Activated naive CD8-positive, alpha-beta T cell treated with anti-CD3 and anti-CD28 coated beads, Interleukin-2, amount 10 ng/mL, durations not matched to agents 7 days and 5 days (primary cell): ENCODE measurements at places on chromosomes 3 and 15. TPM values are rescaled to one million over a fixed set of nuclear protein-coding genes. Genes with fewer than 3 reads are reported as not detected.

GRCh38 chr15:22228101-22228762 lies 147.9 kb downstream of the OR4M2 start:
- peak; percentile 22 for DNase-seq

GRCh38 chr15:40325700-40326099 lies 2.2 kb downstream of the INAFM2 start:
- no peak for DNase-seq

Gene LRRC3B
- not detected for total RNA-seq

DNA sequence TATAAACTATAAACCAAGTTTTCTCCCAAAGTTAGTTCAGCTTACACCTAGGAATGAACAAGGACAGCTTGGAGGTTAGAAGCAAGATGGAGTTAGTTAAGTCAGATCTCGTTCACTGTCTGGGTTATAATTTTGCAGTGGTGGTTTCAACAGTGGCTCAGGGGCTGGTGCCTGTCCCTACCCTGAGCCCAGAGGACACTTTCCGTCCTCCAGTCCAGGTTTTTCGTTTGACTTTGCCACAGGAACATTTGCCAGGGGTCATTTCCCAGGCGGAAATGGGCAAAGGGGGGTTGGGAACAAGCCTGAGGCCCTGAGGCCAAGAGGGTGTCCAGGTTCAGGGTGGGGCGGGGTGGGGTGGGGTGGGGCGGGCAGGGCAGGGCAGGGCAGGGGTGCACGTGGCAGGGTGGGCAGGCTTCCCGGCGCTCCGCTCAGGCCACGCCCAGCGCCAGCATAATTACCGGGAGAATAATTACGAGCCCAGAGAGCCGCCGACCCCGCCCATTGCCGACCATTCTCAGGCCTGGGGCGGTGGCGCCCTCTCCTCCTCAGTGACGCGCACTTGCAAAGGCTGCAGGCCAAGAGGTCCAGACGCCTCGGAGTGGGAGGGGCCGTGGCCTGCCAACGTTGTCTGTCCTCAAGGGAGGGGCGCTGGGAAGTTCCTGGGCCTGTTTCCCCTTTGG lies 70.4 kb downstream of the KLF13 start:
- no peak for DNase-seq

DNA sequence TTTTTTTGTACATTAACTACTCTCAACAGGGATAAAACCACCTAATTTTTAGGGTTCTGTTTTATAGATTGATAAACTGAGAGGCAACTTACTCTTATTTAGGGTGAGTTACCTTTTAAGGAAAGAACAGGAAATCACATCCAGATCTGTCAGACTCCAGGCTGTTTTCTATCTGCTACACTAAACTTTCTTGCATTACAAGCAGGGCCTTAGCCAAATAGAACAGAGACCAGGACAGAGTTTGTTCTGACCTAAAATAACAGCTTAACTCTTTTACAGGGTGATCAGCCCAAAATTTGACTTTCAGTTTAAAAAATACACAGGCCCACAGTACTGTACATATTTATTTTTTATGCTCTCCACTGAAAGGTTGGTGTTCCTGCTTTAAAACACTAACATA lies 38.6 kb downstream of the SGO1 start:
- no peak for DNase-seq

Gene HES1
- total RNA-seq: not detected

GRCh38 chr3:127217596-127218453 lies 24.9 kb downstream of the PRR23E start:
- no peak for DNase-seq

- no peak for DNase-seq
These were observed 8.8 kb upstream of the RARB start for GRCh38 chr3:25419251-25419650.

DNA sequence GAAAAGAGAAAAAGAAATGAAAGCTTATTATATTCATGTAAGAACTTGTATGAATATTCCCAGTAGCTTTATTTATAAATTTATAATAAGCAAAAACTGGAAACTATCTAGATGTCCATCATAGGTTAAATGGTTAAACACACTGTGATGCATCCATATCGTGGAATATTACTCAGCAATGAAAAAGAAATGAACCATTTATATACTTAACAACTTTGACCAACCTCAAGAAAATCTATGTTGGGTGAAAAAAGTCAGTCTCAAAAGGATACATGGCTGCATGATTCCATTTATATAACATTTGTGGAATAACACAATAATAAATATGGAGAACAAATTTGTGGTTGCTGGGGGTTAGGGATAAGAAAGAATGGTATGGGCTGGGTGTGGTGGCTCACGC lies 713.0 kb upstream of the SGO1 start:
- DNase-seq: no peak

Gene RBPMS2
- total RNA-seq: not detected

DNA sequence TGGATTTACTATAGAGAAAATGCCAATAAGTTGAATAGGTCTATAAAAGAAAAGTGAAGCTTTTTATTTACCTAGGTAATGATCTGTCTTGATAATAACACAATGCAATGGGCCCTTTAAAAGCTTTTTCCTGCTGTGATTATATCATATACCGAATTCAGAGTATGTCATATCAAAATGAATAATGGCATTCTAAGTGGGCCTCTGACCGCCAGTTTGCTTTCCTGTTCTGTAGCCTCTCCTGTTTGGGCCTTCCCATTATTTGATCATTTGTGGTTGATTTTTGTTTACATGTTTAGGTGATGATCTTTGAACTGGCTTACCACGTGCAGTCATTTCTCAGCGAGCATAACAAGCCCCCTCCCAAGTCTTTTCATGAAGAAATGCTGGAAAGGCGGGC lies 14.9 kb downstream of the EIF2AK4 start:
- no peak for DNase-seq

GRCh38 chr3:126984391-126985131 lies 1.6 kb downstream of the PLXNA1 start:
- DNase-seq: no peak

DNA sequence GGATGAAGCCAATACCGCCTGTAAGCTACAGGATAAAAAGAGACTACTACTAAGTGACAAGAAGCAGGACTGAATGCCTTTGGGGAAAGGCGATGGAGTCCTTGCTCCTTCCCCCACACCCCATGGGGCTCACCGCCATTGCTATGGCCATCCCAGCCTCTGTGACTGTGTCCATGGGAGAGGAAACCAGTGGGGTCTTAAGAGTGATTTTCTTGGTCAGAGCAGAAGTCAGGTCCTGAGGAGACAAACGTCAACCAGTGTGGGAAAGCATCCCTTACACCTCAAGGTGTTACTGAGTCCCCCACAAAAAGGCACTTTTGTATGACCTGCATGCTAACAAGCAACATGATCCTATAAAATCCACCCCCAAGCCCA lies 913 bp downstream of the IMPDH2 start:
- DNase-seq: no peak

DNA sequence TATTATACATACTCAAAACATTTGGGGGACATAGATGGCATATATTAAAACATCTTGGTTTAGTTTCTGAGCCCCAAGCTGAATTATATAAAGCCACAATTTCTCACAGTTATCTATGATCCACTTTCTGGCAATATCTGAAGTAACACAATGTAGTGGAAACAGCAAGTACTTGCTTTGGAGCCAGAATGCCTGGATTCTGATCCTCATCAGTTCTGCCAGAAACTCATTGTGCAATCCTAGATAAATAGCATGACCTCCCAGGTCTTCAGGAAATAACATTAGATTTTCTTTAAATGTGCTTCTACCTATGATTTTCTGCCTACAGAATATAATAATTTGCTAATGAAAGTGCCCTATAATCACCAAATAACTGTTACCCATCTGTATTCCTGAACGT lies 544.9 kb downstream of the NAALADL2 start:
- DNase-seq: no peak

GRCh38 chr3:14864131-14864530 lies 45.4 kb downstream of the FGD5 start:
- DNase-seq: peak; percentile 12

Gene TMCO5A
- total RNA-seq: not detected

DNA sequence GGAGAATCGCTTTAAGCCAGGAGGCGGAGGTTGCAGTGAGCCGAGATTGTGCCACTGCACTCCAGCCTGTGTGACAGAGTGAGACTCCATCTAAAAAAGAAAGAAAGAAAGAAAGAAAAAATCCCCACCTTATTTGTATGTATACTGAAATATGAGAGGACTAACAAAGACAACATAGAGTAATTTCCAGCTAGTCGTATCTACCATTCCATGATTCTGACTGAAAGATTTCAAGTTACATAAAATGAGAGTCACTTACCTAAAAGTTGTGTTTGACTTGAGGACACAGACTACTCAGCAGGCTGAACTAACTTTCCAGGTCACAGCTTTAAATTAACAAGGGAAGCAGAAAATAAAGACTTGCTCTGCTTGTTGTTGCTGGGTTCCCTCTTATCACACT lies 18.8 kb upstream of the PRKCI start:
- DNase-seq: no peak

DNA sequence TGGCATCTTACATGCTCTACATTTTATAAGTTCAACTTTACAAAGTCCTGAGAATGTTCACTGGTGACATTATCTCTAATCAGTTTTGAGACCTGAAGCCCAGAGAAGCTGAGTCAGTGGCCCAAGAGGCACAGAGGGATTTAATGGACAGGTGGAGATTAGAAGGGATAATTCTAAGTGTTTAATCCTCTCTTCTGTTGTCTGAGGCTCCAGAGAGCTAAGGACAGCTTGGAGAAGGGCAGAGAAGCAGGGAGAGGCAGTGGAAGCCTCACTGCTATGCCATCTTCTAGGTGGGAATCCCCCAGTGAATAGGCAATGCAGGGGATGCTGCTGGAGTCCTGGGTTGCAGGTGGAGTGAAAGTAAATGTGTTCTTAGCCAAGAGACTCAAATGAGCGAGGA lies 369.4 kb upstream of the SLCO3A1 start:
- no peak for DNase-seq

Gene ADCY5
- total RNA-seq: not detected

- DNase-seq: peak; percentile 55
These were observed 188.7 kb upstream of the LINGO1 start for GRCh38 chr15:77821188-77821958.

Gene COL8A1
- not detected for total RNA-seq

Gene CYP8B1
- not detected for total RNA-seq

Gene KBTBD8
- total RNA-seq: 9.2 TPM

DNA sequence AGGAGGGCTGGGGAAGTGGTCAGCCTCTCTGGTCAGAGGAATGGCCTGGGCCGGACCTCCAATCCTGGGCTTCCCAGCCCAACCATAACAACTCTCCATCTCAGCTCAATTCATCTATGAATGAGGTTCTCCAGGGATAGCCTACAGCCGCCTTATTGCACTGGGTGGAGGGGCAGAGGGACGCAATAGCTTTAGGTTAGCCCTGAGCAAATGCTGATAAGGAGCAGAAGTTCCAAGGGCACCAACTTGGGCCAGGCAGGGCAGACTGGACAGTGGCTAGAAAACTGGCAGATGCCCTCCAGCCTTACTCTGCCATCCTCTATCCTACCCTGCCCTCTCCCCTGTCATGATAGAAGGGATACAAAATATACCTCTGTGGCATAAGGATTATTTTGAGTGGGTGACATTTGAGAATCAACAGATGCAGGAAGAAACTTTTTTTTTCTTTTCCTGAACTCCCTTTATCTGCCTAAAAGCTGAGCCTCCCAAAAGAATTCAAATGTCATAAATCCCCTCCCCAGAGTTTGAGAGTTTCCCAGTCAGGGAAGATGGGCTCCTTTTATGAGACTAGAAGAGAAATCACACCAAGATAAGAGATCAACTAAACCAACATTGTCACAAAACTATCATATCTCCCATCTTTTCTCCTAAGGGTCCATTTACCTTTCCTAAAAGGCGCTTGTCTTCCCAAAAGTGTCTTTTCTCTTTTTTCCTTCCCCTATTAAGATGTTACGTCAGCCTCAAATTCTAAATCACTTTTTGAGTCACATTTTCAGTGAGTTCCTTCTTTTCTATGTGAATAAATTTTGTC lies 40.4 kb upstream of the C15orf39 start:
- DNase-seq: no peak

DNA sequence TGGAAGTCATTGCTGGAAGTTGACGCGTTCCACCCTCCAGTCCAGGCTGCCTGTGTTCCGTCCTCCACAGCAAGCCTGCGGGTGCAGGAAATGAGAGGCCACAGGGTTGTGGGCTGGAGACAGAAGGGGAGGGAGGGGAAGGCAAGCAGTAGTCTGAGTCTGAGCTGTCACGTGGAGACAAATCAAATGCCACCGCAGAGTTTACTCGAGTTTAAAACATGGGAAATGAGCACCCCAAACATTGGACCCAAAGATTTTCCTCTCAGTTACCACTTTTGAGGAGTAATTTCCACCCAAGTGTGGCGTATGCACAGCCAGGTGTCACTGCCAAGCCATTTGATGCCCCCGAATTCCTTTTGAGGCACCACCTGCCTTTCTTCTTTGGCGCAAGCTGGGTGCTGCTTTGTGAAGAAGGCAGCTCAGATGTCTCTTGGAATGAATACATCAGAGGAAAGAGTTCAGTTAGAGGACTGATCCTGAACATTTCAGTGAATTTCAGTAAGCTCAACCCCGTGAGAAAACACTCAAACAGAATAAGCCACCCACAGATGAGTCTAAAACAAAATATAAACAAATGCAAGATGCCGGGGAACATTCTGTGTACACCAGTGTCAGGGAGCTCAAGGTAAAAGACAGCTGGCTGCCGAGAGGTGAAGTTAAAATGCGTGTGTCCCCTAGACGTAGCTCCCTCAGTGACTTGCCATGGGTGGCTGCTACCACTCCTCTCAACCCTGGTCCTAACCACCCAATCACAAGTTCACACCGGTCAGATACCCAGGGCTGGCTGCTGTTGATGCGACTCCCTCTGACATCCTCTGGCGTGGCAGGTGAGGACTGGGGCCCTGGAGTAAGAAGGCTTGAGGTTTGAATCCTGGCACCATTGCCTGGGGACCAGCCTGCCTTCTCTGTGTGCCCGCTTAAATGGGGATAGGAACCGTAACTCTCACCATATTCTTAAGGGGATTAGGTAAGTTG lies 203.8 kb downstream of the UACA start:
- peak; percentile 73 for DNase-seq

Gene ZMYND10
- 2.2 TPM for total RNA-seq

- DNase-seq: no peak
These were observed 99.3 kb upstream of the ALDH1A3 start for GRCh38 chr15:100780208-100780800.

Gene ZPLD1
- total RNA-seq: not detected

Gene CNTN3
- not detected for total RNA-seq

DNA sequence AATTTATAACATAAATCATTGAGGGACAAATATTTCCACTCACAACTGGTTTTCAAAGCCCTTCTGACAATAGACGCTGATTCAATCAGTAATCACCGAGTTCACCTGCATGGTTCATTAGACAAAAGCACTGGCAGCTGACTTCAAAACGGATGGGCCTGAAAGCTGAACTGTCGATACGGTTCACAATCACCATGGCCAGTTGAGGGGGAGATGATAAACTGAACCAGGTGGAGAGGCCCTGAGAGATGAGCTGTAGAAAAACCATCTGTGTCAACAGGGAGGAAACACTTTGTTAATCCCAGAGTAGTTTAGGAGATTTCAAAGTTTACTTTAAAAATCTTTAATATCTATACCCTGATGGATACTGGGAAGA lies 75.0 kb downstream of the PEX5L start:
- no peak for DNase-seq

- DNase-seq: no peak
These were observed 406.3 kb downstream of the MAGI1 start for GRCh38 chr3:65632414-65632813.
